ENCODE measurements at places on chromosomes 1 and 21. TPM values are rescaled to one million over a fixed set of nuclear protein-coding genes. Genes with fewer than 3 reads are reported as not detected.

GRCh38 chr1:58931024-58931423, 147.2 kb upstream of the JUN start:
- DNase-seq, result no peak

DNA sequence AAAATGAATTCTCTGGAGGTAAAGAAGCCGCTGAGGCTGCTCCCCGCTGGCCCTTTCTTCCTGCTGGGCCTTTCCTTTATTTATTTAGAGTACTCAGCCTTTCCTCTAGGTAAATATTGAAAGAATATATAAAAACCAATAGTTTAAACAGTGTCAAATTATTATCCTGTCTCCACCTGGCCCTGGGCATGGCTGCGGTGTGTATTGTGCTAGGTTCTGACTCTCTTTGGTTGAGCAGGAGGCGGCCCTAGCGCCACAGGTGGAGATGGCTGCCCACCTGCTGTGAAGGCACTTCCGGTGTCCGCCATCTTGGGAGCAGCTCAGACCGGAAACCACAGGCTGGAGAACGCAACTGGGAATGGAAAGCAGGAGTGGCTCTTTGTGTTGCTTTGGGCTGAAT, 29.0 kb upstream of the CLDN14 start:
- no peak for DNase-seq

GRCh38 chr1:58802640-58803399, 19.0 kb upstream of the JUN start:
- DNase-seq, result no peak

The CLDN19 gene
- total RNA-seq, result not detected

- DNase-seq, result no peak
Measured at GRCh38 chr1:58432851-58433668, 113.5 kb downstream of the OMA1 start.

GRCh38 chr1:245046315-245046714, 108.5 kb upstream of the KIF26B start:
- no peak for DNase-seq

The UQCRHL gene
- total RNA-seq, result 1.2 TPM

The RSPO1 gene
- total RNA-seq, result not detected

The FCGR3A gene
- 3.8 TPM for total RNA-seq

The CTNNBIP1 gene
- total RNA-seq, result 13.2 TPM

GRCh38 chr1:236465959-236466303, 57.9 kb upstream of the LGALS8 start:
- no peak for DNase-seq

The TMEM200B gene
- 1.8 TPM for total RNA-seq

DNA sequence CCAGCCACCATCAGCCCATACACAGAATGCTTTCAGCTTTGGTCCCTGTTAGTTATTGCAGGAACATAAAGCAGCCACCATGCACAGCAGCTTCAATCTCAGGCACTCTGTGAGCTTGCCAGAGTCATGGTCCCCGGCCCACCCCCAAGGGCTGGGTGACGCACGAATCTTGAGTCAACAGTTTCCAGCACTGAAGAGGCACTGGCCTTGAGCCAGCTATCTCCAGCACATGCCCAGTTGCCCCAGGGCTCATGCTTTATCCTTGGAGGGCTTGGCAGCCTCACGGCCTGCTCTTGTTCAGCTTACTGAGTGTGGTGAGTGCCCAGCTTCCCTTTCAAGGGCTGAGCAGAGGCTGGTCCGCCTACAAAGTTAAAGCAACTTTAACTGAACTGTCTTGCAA, 200.7 kb upstream of the RAB4A start:
- DNase-seq, result peak; percentile 38

GRCh38 chr1:163174524-163175437, 27.9 kb downstream of the RGS5 start:
- DNase-seq, result no peak

DNA sequence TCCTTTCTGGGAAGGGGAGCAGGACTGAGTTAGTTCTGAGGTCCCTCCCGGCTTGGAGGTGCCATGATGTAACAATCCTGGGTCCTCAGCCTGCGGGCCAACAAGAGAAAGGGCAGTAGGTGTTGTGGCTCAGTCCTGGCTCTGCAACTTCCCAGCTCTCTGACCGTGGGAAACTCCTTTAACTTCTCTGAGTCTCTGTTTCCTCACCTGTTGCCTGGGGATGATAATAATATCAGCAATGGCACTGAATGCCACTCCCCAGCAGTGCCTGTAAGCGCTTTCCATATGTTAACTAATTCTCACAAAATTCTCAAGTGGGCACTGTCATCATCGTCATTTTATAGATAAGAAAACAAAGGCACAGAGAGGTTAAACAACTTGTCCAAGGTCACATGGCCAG, 2.3 kb downstream of the PADI3 start:
- no peak for DNase-seq

GRCh38 chr1:13948888-13949391, 249.0 kb downstream of the PRDM2 start:
- DNase-seq, result peak; percentile 33

GRCh38 chr1:179143322-179143721, 61.5 kb downstream of the TOR3A start:
- DNase-seq, result no peak

The METTL13 gene
- 23.5 TPM for total RNA-seq

DNA sequence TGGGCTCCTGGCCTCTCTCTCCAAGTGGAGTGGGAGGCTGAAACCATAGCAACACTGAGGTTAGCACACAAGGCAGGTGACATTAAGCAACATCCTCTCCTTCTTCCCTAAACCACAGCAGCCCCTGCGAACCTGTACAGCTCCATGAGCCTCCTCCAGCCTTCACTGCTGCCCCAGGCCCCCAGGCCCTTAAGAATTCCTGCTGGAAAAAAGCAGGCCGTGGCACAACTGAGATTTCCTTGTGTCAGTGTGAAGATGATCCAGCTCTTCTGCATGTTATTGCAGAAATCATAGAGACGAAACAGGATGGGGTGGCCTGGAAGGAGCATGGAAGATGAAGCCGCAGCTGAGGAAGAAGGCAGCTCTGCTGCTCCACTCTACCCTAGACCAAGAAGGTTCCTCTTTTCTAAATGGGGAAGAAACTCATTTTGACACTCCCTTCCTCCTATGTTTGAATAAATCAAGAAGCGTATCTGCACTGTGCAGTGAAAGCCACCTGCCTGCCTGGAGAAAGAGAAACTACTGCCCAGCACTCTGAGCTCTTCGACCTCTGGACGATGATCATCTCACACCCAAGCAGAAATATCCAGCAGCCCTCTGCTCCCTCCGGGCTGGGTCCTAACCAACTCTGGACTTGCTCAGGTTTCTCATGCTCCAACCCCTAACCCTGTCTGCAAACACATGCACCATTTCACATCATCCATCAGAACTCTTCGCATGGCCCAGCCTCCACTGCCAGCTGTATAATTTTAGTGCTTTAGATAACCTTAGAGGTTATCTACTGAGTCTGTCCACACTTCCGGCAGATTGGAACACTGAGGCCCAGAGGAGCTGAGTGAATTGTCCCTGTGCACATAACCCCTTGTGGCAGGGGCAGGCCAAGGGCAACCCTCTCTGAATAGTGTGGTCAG, 20.7 kb downstream of the SH3BP5L start:
- no peak for DNase-seq

DNA sequence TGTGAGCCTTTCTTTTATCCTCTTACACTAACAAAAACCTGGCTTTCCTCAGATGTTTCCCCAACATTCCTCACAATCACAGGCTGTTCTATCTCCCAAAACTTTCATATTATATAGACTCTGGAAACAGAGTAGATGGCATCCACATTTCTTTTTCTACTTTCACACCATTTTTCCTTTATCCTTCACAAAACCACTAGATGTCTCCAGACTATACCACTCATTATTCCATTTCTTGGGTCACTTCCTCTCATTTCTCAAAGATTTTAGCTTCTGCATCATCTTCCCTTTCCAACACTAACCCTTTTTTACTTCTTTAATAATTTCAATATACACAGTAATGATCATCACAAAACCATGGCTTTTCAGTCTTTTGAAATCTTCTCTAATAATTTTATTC, 286.0 kb upstream of the DEPDC1 start:
- no peak for DNase-seq

The SYF2 gene
- total RNA-seq, result 49.1 TPM

GRCh38 chr1:219581766-219582165, 31.1 kb downstream of the ZC3H11B start:
- DNase-seq, result no peak

The COG2 gene
- total RNA-seq, result 32.0 TPM

The XCL2 gene
- not detected for total RNA-seq

DNA sequence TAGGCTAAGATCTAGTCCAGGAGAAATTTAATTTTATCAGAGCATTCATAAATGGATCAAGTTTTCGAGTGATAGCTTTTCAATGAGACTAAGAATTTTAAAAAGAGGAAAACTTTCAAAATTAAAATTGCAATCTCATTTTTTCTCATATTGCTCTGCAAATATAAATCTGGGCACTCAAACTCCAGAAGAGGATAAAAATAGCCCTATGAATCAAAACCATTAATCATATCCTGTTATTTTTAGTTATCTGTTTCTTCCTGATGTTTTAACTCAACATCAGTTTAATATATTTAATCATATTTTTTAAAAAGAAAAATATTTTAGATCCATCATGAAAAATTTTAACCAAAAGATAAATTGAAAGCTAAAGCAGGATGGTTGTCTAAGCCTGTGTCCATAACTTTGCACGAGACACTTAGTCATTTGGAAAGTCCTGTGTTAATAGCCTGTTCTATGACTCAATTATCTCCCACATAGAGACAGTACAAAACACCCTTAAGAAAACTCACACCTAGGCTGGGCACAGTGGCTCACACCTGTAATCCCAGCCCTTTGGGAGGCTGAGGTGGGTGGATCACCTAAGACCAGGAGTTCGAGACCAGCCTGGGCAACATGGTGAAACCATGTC, 17.1 kb upstream of the PRRC2C start:
- no peak for DNase-seq

DNA sequence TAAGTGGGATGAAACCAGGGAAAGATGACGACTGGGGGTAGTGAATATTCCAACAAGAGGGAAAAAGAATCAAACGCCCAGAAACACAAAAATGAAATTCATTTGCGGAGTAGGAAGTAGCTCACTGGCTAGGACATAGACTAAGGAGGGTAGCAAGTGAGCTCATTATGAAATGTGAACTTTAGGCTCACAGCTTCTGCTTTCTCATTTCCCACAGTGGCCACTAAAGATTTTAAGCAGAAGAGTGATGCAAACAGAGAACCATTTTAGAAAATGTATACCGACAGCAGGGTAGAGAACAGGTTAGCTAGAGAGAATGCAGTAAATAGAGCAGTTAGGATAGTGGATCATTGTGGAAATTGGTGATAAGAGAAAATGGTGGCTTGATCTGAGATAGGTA, 3.5 kb downstream of the CD48 start:
- DNase-seq, result no peak

- no peak for DNase-seq
Measured at GRCh38 chr1:212760126-212760823, 31.3 kb downstream of the NSL1 start.

The USH2A gene
- total RNA-seq, result not detected

The OR2L3 gene
- total RNA-seq, result not detected

The CACHD1 gene
- 3.5 TPM for total RNA-seq

DNA sequence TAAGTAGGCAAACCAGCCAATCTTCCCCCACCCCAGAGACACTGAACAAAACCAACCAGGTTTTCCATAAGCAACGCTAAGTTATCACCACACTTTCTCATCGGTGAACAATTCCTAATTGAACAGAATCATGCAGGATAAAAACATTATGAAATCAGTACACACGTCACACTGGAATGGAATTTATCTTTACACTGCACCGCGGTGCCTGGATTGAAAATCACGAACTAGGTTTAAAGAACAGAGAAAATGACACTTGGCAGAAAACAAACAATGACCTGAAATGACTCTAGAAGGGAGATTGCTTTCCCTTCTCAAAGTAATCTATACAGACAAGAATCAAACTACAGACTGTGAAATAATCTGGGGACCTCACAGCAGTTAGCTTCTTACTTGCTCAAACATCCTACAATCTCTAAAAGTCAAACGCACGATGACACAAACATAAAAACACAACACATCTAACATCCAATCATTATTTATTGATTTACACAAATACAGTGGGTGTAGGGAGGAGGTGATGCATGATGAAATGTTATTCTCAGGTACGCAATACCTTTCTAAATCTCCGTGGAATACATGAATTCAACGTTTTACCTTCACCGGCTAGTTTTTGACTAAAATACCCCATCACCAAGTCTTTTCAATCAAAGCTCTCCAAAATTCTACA, 1.9 kb downstream of the EIF4G3 start:
- no peak for DNase-seq

The LAMB3 gene
- total RNA-seq, result 0.61 TPM

- no peak for DNase-seq
Measured at GRCh38 chr1:117735045-117735992, 129.5 kb downstream of the TENT5C start.

The GPR153 gene
- 3.4 TPM for total RNA-seq

DNA sequence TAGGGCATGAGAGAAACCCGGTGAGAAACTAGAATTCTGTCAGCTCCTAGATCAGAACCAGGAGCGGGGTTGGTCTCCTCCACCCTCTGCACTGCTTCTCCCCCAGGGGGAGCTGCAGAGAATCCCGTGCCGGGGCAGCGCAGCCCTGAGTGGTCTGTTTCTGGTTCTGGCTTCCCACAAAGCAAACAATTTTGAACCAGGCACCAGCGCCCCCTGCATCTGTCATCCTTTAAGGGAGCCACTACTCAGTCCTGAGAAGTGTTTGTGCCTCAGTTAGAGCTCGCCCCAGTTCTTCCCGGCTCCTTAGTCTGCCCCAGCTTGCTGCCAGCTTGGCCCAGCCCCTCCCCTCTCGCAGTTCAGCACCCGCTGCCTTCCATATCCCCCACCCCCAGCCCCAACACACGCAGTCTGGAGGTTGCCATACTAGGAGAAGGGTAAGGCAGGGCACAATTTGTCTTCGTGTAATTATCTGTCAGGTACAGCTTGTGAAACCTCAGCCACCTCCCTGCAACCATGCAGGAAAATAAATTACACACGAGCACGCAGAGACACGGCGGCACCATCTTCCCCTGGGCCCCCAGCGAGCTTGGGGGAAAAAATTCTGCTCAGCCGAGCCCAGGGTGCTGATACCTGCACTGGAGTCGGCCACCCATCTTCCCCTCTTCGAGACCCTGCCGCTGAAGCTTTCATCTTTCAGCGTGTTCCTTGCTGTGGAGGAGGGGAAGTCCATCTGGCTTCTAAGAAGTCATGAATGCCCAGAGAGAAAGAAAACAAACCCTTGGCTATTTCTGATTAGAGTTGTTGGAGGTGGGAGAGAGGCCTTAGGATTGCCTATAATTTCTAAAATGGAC, 62.6 kb upstream of the CD1D start:
- no peak for DNase-seq

DNA sequence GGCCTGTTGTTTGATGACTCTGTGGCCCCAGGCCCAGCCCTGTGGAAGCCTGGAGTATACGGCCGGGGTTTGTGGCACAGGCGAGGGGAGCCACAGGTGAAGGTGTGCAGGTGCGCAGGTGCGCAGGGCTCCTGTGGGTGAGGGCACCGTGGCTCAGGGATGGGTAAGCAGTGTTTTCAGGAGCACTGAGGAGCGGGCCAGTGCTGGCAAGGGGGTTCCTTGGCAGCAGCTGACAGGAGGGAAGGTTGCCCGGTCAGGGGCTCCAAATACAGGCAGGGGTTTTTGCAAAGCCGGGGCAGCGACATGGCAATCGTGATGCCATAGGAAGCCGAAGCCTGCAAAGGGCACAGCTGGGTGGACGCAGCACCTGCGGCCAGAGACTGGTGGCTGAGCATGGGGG, 20.7 kb downstream of the AGPAT3 start:
- no peak for DNase-seq

- DNase-seq, result no peak
Measured at GRCh38 chr1:246394121-246394520, 113.0 kb downstream of the SMYD3 start.

The CELA2B gene
- total RNA-seq, result not detected
